Stromal cell of bone marrow (primary cell): ENCODE measurements at places on chromosomes 11 and 22.
A peak's percentile ranks its signal among the peaks of the same experiment; 100 is the strongest.

GRCh38 chr11:124085997-124086846 is 29.0 kb upstream of the VWA5A start:
- DNase-seq, result no peak

DNA sequence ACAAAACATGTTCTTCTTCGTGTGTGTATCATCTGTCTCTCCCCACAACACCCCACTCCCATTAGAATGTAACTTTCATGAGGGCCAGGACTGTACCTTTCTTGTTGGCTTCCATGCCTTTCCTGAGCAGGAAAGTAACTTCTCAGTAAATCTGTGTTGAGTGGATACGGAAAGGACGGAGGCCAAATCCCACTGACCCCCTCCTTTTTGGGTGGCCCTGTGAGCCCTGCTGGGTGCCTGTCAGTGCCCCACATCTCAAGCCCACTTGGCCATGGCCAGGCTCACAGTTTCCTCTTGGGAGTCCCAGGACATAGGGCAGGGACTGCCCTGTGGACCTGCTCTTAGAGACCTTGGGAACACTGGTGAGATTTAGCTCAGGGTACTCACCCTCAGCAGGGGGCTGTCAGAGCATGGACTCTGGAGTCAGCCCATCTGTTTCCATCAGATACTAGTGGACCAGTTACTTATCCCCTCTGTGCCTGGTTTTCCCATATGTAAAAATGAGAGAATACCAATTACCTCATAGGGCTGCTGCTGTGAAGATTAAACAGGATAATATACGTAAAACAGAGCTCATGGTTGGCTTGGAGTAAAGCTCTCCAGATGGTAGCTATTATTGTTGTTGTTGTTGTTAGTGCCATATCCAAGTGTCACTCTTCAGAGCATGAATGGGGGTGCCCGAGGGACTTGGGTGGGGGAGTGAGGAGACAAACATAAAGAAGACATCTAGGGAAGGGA is 1.0 kb upstream of the C11orf96 start:
- DNase-seq, result no peak

GRCh38 chr11:2128511-2129307 is 10.5 kb downstream of the IGF2 start:
- no peak for DNase-seq

DNA sequence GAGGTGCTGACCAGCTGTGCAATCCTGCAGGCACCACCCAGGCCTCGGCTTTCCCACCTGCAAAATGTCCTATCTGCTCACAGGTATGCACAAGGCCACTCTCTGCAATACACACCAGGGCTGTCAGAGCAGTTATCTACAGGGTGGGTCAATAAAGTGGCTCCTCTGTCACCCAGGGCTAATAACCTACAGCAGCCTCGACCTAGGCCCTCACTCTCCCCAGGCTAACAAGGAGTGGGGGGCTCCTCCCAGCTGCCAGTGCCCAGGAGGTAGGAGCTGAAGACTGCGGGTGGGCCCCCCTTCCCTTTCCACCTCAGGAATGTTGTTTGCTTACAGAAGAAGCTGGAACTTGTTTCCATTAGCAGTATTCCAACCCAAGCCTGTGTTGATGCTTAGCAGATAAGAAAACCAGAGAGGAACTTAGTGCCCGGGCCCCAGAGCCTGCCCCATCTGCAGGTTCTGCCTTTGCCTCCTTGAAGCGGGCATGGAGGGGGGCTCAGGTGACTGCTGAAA is 26.8 kb downstream of the MYH9 start:
- no peak for DNase-seq

DNA sequence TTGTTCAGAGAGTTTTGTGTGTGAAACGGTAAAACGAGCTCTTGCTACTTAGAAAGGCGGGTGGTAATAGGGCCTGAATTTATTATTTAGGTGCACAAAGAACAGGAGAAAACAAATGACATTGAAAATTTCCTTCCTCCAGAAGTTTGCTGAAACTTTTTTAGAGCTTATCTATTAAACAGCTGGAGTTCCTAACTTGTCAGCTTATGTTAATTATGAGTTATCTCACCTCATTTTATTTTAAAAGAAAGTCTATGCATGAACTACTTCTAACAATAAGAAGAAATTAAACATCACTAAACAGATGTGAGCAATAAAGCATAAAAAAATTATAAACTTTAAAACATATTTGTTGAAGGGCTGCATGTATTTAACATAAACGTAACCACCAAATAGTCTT is 373.9 kb upstream of the ANO3 start:
- no peak for DNase-seq

GRCh38 chr11:837189-837989 is 4.6 kb downstream of the CD151 start:
- DNase-seq, result no peak

DNA sequence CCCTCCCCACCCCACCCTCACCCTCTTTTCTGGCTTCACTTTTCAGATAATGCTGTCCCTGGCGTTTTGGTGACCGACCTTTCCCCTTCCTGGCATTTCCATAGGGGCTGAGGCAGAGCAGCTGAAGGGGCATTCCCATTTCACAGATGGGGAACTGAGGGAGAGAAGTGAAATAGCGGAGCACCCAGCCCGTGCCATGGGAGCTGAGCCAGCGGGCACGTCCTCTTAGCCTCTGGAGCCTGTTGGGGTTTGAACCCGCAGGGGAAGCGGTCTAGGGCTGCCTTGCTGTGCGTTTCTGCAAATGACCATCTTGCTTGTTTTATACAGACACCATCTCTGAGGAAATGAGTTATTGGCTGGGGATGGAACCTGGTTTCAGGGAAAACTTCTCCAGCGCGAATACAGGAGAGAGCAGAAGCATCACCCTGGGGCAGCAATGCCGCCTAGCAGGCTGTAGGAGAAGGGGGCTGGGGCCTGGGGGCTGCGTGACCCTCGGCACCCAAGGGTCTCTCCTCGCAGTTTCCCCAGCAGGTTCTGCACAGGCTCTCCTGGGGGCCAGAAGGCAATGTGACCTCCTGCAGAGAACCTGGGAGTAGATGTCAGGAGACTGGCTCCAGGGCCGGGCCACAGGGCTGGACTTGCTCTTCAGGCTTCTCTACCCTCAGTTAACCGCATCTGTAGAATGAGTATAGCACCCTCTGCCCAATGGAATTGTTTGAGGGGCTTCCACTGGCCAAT is 1.5 kb downstream of the PTPRJ start:
- no peak for DNase-seq

DNA sequence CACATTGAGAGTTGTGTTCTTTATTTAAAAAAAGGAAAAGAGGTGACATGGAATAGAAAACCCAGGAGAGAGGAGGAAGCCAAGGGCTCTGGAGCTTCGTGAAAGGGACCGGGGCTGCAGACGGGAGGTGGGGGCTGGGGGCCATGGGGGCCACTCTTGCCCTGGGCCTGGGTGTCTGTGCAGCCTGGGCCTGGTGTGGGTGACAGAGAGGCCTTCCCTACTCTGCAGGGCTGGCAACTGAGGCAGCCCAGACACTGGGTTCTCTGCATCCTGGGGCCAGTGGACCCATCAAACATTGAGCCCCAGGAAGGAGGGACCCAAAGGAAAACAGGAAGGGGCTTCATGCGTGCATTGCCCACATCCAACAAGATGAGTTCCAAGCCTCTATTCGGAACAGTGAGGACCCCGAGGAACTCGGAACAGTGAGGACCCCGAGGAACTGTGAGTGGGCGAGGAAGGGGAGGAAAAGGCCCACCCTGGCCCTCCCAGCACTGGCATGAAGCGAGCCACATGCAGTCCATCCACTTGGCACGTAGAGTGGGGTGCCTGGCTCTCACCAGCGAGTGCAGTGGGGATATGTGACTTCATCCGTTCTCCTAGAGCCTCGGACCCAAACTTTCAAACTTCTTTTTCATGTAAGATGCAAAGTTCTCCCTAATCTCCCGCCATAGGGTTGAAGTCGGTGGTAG is 1121.6 kb downstream of the BRD1 start:
- no peak for DNase-seq

GRCh38 chr11:118902336-118903203 is 18.9 kb downstream of the CXCR5 start:
- no peak for DNase-seq

GRCh38 chr11:32312865-32313403 is 122.4 kb downstream of the WT1 start:
- DNase-seq, result peak; percentile 47

DNA sequence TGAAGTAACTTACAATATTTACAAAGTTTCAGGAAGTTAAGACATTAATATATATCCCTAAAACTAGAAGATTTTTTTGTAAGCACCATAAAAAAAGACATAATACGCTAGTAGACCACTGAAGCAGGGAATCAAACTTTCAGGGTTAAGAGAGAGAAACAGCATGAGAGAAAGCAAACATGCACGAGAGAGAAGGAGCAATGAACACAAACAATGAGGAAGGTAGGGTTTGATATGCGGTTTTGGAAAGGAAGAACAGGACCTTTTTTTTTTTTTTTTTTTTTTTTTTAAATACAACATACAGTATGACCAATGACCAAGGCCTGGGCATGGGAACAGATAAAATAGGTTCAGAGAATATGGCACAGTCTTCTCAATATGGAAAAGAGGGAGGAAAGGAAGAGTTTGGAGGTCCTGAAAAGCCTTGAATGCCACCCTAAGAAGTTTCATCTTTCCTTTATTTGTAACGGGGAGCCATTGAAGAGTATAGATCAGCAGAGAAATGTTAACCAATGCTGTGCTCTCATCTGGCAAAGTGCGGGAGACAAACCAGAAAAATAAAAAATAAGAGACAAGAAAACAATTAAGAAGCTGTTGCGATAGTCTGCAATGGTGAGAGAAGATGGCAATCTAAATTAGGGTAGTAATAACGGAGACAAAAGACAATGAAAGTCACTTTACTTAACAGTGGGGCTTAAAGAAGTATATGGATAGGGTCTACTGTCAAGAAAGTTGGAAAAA is 101.0 kb downstream of the USP35 start:
- no peak for DNase-seq

DNA sequence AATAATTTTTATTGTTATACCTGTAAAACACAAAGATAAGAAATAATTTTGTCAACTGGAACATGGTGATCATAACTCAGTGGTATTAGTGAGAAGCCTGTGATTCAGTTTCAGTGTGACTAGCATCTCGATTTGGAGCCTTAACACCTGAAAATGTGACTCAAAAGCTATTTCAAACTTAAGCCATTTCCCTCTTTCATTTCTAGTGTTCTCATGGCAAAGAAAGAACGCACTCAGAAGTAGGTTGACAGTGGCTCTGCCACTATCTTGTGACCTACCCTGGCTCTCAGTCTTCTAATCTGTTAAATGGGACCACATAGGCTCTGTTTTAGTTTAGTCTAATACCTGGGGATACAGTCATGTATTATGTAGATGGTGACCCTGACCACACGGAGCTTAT is 62.7 kb downstream of the ISX start:
- DNase-seq, result no peak

- DNase-seq, result no peak
Observed at GRCh38 chr11:8368194-8368593, 104.5 kb upstream of the LMO1 start.

DNA sequence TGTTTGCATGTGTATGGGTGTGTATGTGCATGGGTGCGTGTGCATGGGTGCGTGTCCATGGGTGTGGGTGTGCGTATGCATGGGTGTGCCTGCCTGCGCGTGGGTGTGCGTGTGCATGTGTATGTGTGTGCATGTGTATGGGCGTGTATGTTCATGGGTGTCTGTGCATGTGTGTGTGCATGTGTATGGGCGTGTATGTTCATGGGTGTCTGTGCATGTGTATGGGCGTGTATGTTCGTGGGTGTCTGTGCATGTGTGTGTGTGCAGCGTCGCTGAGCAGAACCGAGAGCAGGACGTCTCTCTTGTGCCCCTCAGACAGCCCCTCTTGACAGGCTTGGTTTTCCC is 13.9 kb downstream of the IL17REL start:
- DNase-seq, result no peak

GRCh38 chr11:70606248-70606950 is 208.1 kb downstream of the CTTN start:
- DNase-seq, result no peak

GRCh38 chr11:133038850-133039249 is 493.5 kb downstream of the OPCML start:
- no peak for DNase-seq

DNA sequence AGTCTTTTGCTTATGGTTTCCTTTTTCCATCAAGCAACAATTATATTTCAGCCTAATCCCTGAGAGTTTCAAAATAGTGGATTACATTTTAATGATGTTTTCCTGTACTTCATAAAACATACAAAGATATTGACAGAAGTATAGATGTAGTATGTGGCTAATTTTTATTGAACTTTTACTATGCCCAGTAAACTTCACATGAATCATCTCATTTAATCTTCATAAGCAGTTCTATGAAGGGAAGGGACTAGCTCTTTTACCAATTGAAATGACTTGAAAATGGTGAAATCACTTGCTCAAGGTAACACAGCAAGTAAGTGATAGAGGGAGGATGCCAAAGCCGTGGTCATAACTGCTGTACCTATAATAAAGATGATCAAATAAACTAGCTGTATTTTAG is 27.5 kb downstream of the RTN3 start:
- DNase-seq, result no peak

GRCh38 chr11:121553389-121553788 is 100.6 kb upstream of the SORL1-AS1 start:
- no peak for DNase-seq

- peak; percentile 56 for DNase-seq
Observed at GRCh38 chr11:128779036-128779435, 85.2 kb downstream of the FLI1 start.
